ENCODE measurements at places on chromosomes 4 and X.

GRCh38 chr4:15004739-15005301, 2.5 kb downstream of the CPEB2 start:
- peak; percentile 39 for DNase-seq

DNA sequence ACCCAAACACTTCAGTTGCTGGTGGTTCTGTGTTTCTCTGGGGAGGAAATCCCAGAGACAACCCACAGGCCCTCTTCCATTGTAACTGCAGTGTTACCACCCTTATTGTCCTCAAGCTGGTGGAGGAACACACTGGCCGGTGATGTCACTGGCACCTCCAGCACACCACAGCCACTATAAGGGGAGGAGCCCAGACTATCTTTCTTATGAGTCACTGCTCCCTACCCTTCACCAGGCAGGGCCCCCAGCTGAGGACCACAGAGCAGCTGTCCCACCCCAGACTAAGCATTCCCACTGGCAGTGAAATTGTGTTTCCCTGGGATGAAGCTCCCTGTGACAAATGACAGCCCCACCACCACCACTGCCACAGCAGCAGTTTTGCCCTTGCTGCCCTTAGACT, 171.8 kb upstream of the FGF16 start:
- no peak for DNase-seq

GRCh38 chr4:140595065-140595464, 26.3 kb upstream of the UCP1 start:
- DNase-seq = no peak

GRCh38 chr4:148203056-148203898, 238.9 kb downstream of the NR3C2 start:
- DNase-seq = no peak

- DNase-seq = no peak
Observed at GRCh38 chr4:62457356-62457755, 1257.2 kb downstream of the ADGRL3 start.

GRCh38 chrX:137245183-137245582, 211.4 kb upstream of the GPR101 start:
- no peak for DNase-seq

DNA sequence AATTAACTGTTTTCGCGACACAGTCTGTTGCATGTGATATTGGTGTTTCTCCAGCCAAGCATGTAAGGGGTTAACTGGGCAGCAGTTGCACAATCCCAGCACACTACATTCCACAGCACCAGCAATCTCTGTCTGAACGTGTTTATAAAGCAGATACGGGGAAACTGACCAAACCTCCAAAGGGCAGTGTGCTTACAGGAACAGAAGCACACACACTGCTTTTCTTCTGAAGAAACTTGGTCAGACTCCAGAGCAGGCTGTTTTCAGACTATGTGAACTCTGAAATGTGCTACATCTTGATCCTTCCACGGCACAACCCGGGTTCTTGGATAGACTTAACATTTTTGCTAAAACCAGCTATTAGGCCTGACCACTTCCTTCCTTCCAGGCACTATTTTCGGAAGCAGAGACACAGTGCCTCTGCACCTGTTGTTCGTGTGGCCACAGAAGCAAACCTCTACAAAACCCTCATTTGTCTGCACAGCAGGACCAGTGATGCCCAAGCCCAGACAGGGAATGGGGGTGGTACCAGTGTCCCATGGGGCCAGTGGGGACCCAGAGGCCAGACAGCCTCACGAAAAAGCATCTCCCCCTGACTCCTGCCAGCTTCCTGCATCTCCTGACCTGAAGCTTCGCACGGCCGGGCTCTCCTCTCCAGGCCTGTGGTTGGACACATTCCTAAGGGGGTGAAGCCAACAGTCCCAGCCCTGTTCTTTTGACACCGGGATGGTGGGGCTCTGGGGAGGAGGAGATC, 90.1 kb downstream of the IRF2 start:
- peak; percentile 49 for DNase-seq

- no peak for DNase-seq
Observed at GRCh38 chr4:148159793-148160192, 282.4 kb downstream of the NR3C2 start.

DNA sequence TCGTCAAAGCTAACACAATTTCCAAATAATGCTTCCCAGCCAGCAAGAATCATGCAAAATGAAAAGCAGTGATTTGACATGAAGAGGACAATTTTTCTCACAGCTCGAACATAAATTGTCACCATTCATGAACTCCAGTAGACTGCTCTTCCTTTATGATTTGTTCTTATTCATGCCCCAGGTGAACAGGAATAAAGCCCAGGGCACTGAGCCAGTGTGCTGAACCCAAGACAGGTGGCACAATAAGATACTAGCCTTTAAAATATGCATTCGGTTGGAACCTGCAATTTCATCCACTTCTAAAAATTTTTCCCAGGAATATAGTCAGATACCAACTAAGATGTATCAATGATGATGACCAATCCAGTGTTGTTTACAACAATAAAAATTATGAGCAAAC, 139.7 kb downstream of the PRSS12 start:
- DNase-seq = no peak

- DNase-seq = no peak
Observed at GRCh38 chrX:118475903-118476302, 19.7 kb upstream of the DOCK11 start.

DNA sequence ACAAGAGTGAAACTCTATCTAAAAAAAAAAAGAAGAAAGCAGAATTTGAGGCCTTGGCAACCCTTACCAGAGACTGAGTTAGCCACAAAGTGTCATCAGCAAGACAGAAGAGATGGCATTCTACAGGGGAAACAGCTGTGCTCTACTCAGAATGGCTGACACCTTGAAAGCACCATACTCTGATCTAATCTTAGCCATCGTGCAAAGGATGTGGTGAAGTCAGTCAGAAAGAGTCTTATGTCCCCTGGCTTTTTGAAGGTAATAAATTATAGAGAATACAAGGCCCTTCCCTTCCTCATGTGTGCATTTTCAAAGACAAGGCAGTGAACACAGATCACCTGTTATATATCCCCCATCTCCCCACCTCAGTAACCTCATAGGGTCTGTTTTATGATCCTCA, 13.2 kb downstream of the CLNK start:
- no peak for DNase-seq

DNA sequence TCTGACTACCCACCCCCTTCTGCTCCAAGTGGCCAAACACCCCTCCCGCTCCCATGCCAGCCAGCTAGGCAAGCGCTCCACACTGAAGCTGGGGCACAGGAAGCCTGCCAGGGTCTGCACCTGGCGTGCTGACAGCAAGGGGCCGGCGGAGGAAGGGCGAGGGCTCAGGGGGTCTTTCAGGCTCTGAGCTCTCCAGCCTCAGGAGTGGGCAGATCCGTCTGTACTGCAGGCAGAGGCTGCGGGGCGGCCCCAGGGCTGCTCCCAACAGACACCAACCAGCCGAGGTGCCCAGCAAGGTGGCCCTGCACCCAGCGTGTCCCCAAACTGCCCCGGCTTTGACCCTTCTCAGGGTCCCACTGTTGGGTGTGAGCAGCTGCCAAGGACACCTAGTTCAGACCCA, 14.8 kb downstream of the FAM53A start:
- no peak for DNase-seq

DNA sequence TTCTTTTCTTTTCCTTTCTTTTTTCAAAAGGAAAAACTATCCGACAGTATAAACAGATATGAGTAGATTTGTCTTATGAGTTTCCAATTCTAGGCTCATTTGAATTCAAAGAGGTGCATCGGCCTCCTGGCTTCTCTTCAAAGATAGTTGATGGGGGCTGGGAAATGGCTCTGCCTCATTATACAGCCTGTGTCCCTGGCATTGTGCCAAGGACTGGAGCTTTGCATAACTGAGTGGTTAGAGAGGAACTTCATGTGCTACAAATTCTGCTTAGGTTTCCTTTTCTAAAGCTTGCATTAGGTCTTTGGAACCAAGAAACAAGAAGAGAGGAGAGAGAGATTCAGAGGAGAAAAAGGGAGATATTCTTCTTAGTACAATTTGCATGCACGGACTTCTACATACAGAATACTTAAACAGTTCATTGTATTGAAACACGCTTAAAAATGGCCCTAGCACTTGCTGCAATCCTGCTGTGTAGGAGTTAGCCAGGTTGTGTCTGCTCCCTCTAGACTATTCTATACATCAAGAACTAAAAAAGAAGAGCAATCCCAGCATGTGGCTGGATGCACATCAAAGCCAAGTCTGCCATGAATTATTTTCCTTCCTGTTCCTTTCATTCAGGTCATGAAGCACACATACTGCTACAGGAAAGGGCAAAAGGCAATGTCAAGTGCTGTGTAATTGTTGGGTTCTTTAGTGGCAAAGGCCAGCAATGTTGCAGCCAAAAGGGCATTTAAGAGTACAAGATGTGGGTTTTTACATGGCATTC, 70.9 kb downstream of the INTS12 start:
- no peak for DNase-seq

DNA sequence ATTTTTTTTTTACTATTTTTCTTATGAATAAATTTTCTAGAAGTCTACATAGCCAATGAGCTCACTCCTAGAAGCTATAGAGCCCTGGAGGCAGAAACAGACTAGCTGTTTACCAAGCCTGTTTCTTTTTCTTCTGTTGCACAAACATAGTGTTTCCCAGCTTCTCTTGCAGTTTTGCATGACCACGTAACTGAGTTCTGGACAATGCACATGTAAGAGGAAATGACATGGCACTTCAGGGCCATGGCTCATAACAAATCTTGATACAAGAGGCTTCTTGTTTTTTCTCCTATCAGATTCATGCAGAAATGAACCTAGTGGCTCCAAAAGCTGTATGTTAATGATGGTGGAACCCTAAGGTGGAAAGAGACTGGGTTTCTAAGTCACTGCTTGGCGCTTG, 127.4 kb downstream of the ZNF330 start:
- DNase-seq = no peak

DNA sequence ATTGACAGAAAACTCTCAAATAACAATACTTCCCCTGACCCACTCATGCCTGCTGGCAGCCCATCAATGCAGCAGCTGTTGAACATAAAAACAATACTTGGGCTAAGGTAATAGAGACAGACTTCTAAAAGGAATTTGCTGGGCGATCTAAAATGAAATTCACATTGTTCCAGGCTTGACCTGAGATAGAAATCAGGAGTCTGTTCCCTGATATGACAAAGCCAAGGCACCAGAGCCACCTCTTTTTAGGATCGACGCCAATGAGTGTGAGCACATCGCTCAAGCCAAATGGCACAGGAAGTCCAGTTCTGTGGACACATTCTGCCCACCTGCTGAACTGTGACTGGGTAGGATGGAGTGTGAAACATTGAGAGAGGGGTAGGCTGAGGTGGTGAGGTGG, 4.9 kb downstream of the SEPTIN11 start:
- DNase-seq = no peak

DNA sequence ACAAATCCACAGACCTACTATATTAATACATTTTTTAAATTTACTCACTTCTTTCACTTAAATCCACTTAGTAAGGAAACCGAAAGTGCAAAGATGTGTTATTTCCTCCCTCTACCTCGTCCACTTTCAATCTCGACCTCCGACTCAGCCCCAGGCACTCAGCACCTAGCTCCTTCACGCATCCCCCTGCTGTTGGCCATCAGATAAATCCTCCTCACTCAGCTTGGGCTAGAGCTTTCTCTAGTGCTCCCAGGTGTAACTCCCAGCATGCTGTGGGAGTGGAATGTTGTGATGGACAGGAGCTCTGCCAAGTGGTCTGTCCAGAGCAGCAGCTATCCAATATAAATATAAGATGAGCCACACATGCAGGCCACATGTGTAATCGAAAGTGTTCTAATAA, 26.7 kb upstream of the TEC start:
- DNase-seq = no peak

DNA sequence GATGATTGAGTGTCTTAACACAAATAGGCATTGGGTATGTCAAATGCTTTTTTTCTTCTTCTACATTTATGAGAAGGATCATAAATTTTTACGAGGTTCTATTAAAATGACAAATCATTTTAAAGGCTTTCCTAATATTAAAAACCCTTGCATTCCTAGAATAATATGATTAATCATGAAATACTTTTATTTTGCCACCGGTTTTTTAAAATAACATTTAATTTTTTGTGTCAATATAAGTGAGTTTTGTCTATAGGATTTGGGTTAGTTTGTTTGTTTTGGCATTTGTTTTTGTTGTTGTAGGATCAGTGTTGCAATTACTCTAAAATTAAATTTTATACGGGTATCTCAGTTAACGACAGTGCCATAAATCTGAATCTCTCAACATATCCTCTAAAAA, 169.7 kb upstream of the STK26 start:
- no peak for DNase-seq

- DNase-seq = no peak
Observed at GRCh38 chr4:87688316-87688715, 38.2 kb downstream of the DMP1 start.

GRCh38 chr4:236028-236427, 69.2 kb downstream of the ZNF732 start:
- DNase-seq = no peak

- no peak for DNase-seq
Observed at GRCh38 chr4:167290678-167291077, 56.4 kb upstream of the SPOCK3 start.

GRCh38 chr4:178976861-178977260, 1534.6 kb upstream of the AGA start:
- DNase-seq = no peak

DNA sequence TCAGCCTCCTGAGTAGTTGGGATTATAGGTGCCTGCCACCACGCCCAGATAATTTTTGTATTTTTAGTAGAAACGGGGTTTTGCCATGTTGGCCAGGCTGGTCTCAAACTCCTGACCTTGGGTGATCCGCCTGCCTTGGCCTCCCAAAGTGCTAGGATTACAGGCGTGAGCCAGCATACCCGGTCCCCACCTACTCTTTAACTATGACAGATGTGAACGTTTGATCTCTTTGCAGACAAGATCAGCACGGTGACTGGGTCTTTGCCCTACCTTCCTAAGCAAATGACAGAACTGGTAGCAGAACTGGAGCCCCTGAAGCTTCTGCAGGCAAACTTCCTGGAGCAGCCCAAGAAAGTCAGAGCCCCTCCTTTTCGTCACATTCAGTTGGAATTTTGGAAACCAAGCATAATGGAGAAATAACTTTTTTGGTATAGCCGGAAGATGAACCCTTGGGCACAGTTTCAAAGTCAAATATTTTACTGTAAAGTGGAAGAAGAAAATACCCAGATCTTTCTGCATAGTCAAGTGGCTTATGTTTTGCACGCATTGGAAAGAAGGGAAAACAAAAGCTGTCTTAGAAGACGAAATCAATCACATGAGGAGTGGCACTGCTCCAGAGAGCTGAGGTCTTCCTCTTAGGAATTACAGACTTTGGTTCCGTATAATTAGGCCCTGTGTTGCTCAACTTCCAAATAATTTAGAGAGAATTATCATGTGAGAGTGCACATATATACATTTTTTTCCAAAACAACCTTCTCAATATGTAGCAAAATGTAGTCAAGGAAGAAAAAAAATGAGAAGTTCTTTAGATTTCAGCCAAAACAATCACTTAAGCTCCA, 90.6 kb downstream of the SORBS2 start:
- DNase-seq = no peak

GRCh38 chrX:39936886-39937770, 160.6 kb downstream of the BCOR start:
- DNase-seq = no peak

DNA sequence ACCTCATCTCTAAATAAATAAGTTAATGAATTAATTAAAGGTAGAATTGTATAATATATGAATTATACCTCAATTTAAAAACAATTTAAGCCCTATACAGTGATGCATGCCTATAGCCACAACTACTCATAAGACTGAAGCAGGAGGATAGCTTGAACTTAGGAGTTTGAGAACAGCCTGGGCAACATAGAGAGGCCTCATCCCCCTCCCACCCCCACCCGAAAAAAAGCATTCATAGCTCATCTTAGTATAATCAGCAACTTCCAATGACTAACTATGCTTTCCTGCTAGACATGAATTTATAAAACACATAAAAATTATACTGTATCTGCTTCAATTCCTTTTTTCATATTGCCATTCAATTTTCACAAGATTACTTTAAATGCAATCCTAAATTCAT, 1.6 kb downstream of the LRBA start:
- no peak for DNase-seq

Measured in hepatic stellate cell (primary cell).